Stimulated activated naive CD4-positive, alpha-beta T cell treated with Interleukin-2 at 50 U/mL for 16 hours (primary cell): ENCODE measurements at places on chromosomes 3 and 15.

GRCh38 chr3:184384342-184384741 is 4.5 kb downstream of the CHRD start:
- DNase-seq, result no peak

DNA sequence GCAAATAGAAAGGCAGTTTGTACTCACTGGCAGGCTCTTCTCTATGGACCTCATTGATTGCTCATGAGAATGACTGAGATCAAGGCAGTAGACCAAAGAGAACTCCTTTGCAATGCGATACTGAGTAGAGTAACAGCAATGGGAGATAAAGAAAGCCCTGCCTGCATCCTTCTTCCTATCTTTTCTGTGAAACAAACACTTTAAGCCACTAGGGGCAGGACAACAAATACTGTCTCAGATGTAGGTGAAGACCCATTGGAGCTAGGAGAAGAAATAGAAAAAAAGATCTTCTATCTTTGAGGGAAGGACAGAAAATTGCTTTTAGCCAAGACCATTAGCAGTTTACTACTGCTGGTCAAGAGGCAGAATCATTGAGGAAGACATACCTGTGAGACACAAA is 117.6 kb upstream of the IGSF10 start:
- DNase-seq, result no peak

GRCh38 chr15:66504563-66505429 is at the start of the genes RPL4 and ZWILCH:
TSS of gene RPL4 (minus strand) at chr15:66504855. CDS start at chr15:66504790, 65 bp downstream.
TSS of gene ZWILCH (plus strand) at chr15:66505326. CDS start at chr15:66505339, 13 bp downstream.
- DNase-seq, result peak; percentile 79

- no peak for DNase-seq
Observed at GRCh38 chr3:194304186-194304917, 46.8 kb downstream of the CPN2 start.

- peak; percentile 51 for DNase-seq
Observed at GRCh38 chr3:71444028-71444860, 139.3 kb downstream of the FOXP1 start.

GRCh38 chr15:33360886-33361285 is 50.1 kb downstream of the RYR3 start:
- no peak for DNase-seq

DNA sequence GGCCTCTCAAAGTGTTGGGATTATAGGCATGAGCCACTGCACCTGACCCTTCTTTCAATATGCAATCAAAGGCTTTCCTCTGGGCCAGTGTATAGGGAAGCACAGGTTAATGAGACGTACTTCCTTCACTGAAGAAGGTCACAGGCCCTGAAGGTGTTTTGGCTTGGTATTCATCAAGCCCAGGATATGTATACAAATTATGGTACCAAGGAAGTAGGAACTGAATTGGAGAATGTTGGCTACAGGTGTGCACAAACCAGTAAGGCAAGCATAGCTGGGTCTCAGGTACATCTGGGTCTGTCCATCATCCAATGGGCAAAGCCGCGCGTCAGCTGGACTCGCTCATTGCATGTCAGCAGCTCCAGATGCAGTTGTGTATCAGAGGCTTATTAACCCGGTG is 237.9 kb downstream of the ADAMTS17 start:
- no peak for DNase-seq
